Naive thymus-derived CD8-positive, alpha-beta T cell (primary cell): ENCODE measurements at places on chromosomes 5 and 9.

GRCh38 chr9:2086971-2087370 lies 71.8 kb downstream of the SMARCA2 start:
- no peak overlapping the region for H3K4me3 ChIP-seq
- peaks cover 9% of the 10 kb centered on the region for H3K4me1 ChIP-seq
- H3K27me3 ChIP-seq: no peaks in the 10 kb centered on the region
- H3K27ac ChIP-seq: no peak overlapping the region
- H3K36me3 ChIP-seq: no peaks in the 10 kb centered on the region

GRCh38 chr9:76269789-76270188 lies 124.4 kb downstream of the RFK start:
- no peaks in the 10 kb centered on the region for H3K27me3 ChIP-seq
- H3K27ac ChIP-seq: no peak overlapping the region

GRCh38 chr5:88826646-88827585 lies 56.1 kb downstream of the MEF2C start:
- H3K27me3 ChIP-seq: no peaks in the 10 kb centered on the region
- DNase-seq: no peak
- peak overlapping the region; percentile 85 for H3K27ac ChIP-seq
- H3K4me1 ChIP-seq: peaks cover 17% of the 10 kb centered on the region
- H3K4me3 ChIP-seq: peak overlapping the region; percentile 71

DNA sequence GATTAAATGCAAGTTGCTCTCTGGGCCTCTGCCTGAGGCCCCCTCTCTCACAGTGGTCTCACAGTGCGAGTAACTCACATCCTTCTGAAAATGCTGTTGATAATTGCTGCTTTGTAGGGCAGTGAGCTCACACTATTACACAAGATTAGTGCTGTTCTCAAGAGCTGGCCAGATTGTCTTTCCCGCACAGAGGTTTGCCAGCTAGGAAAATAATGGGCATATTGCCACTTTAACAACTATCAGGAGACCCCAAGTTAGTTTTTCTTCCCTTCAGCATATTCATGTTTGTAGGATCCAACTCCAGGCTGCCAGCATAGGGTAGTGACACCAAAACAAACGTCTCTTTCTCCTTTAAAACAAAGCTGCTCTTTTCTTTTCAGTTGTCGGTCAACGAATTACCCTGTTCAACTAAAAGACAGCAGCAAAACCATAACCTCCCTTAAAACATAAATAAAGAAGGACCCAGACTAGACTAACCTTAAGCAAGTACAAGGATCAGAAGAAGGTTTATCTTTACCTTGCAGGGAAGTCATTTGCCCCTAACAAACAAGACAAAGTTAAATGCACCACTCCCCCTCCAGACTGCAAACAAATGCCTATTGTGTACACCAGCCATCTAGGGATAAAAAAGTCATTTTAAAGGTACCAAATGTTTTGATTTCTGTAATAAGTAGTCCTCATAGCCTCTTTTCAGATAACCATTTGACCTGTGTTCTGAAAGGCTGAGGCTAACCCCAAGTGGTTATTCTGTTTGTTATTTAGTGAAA lies 91.4 kb downstream of the VCAN start:
- H3K27me3 ChIP-seq: peaks cover 13% of the 10 kb centered on the region
- H3K36me3 ChIP-seq: no peaks in the 10 kb centered on the region
- no peak for DNase-seq
- H3K4me1 ChIP-seq: no peaks in the 10 kb centered on the region
- no peak overlapping the region for H3K27ac ChIP-seq

DNA sequence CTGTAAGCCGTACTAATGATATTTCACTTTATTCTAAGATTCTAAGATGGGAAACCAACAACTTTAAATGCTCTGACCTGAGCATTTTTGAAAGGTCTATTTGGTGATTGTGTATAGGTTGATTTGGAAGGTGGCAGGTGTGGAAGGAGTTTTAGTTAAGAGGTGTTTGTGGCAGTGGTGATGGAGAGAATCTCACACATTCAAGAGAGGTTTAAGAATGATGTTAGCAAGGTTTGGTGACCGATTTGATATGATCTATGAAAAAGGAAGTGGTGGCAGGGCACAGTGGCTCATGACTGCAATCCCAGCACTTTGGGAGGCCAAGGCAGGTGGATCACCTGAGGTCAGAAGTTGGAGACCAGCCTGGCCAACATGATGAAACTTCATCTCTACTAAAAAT lies 319.2 kb upstream of the CD180 start:
- H3K27ac ChIP-seq: peak overlapping the region; percentile 80
- no peaks in the 10 kb centered on the region for H3K36me3 ChIP-seq
- peaks cover 69% of the 10 kb centered on the region for H3K4me1 ChIP-seq

- H3K36me3 ChIP-seq: no peaks in the 10 kb centered on the region
- no peak overlapping the region for H3K27ac ChIP-seq
Measured at GRCh38 chr5:111743988-111744387, 13.0 kb downstream of the NREP start.
